ENCODE measurements at places on chromosomes 12 and 14.

DNA sequence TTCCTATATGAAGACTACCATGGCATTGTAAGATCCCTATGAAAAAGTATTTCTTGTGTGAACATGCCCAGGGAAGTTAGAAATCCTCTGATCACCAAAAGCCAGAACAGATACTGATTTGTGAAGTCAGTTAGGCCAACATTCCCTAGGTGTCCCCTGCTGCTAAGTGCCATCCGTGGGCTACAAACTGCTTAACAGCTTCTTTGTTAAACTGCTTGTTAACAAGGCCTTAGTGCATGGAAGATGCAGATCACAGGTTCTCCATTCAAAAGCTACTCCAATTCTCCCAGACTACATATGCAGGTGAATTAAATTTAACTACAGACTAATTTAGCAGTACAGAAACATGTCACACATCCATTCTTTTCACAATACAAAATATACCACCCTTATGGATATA, 108.2 kb downstream of the PRICKLE1 start:
- DNase-seq = no peak

- DNase-seq = no peak
Measured at GRCh38 chr12:57237932-57238853, 8.7 kb downstream of the SHMT2 start.

DNA sequence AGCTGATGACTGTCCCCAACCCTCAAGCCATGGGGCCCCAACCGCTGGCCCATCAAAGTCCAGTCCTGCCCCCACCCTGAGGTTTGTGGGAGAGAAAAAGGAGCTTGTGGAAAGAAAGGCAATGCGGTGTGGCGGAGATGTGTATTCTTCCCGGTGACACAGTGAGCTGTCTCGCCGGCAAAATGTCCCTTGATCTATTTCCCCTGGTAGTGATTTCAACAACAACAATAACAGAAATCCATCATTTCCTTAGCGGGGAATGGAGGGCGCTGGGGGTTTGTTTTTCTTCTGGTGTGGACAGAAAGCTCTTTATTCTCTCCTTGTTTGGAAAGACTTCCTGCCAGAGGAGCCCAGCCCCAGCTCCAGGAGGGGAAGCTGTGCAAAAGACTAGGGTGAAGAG, 93.7 kb upstream of the LHX5 start:
- no peak for DNase-seq

- DNase-seq = no peak
Measured at GRCh38 chr12:32331133-32331532, 68.2 kb upstream of the FGD4 start.

GRCh38 chr14:33631021-33631420, 319.9 kb downstream of the EGLN3 start:
- no peak for DNase-seq

GRCh38 chr12:64625243-64626077, 15.2 kb downstream of the RASSF3 start:
- no peak for DNase-seq

DNA sequence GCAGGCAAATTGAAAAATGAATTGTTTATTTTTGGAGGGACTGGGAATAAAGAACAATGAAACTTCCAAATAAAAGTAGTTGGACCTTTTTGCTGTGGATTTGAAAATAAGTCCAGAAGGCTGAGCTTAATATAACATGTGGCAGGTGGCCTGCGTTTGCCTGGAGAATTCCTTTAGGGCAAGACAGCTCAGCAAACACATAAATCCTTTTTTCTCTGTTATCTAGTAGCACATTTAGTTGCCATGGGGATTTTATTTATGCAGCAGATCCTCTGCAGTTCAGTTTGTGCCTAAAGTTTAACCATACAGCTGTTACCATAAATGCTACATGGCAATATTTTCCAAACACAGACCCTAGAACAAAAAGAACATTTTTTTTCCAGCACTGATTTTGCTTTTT, 180.0 kb downstream of the NPAS3 start:
- DNase-seq = no peak

- no peak for DNase-seq
Measured at GRCh38 chr14:74866708-74867389, 9.1 kb downstream of the PROX2 start.

GRCh38 chr12:30925607-30926242, 823 bp upstream of the TSPAN11 start:
- no peak for DNase-seq

GRCh38 chr14:69674546-69675244, 63.3 kb downstream of the SUSD6 start:
- DNase-seq = no peak

- no peak for DNase-seq
Measured at GRCh38 chr14:93747560-93747959, 40.7 kb downstream of the PRIMA1 start.

DNA sequence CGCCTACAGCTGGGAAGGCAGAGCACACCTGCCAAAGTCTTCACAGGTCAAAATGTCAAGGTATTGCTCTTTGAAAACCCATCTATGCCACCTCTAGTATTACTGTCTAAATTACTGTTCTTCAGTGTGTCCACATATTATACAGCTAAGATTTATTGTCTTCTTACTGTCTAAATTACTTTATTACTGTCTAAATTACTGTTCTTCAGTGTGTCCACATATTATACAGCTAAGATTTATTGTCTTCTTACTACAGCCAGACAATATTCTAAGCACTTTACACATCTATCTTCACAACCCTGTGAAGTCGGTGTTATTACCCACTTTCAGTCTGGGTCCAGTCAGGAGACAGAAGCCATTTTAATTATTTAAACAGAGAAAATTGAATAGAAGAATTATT, 173.9 kb downstream of the MYRFL start:
- DNase-seq = no peak

DNA sequence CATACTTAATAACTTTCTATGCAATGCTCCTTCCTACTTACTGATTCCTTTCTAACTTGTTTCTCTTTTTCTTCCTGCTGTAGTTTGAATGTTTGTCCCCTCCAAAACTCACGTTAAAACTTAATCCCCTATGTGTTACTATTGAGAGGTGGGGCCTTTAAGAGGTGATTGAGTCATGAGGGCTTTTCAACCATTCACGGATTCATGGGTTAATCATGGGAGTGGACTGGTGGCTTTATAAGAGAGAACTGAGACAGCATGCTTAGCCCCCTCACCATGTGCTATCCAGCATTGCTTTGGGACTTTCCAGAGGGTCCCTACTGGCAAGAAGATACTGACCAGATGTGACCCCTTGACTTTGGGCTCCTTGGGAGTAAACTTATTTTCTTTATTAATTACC, 66.0 kb upstream of the TRIM9 start:
- no peak for DNase-seq

DNA sequence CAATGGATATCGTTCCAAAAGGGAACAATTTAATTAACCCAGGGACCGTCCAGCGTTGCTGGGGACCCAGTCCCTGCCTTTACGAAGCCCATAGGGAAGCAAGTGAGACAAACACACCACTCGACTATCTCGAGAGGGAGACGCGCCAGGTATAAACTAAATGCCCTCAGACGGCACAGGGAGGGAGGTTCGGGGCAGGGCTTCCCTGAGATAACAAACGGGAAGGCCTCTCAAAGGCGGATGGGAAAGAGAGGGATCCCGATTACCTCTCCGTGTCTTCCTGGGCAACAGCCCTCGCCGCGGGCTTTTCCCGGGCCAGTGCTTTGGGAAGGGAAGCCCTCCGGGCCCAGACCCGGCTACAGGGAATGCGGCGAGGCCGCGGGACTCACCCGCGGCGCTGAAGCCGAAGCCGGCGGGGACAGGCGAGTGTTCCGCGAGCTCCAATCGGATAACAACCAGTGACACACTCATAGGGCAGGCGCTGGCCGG, 390 bp downstream of the BRAP start:
- DNase-seq = no peak

DNA sequence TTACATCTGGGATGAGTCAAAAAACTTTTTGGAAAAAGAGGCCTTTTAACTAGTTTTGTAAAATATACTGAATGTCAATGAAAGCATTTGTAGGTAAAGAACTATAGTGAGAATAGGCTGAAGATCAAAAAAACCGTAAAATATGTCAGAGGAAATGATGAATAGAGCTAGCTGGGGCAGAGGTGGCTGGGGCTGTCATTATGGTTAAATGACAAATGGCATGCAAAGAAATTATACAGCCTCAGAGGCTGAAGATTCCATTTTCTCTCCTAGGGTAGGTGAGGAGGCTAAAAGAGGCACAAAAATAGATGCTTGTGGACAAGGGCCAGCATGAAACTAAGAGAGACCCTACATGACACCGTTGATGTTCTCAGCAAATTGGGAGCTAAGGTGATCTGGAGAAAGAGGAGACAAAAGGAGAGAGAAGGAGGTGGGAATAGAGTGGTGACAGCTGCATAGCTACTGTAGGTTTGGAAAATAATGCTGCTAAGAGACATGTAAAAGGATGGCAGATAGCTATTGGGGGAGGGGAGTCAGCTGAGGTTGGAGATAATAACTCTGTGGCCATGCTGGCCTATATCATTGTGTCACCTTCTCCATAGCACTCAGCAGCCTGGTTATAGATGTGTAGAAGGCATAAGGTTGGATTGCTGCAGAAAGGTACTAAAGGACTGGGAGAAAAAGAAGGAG, 63.8 kb downstream of the ABCC9 start:
- DNase-seq = no peak

DNA sequence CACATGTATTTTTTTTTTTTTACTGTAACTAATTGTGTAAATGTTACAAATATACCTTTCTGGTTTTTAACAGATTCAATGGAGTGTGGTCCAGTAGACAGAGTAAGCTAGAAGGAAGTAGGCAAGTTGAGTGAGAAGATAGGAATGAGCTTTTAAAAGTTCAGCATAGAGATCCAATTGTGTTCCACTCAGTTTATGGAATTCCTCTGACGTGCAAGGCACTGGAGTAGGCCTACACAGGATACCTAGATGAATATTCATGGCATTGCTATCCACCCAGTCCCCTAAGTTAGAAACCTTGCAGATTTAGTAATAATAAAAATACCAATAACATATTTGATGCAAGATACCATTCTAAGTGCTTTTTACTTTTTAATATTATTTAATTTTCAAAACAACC, 225.6 kb upstream of the ARID2 start:
- DNase-seq = no peak

- no peak for DNase-seq
Measured at GRCh38 chr14:54138024-54138353, 181.4 kb upstream of the BMP4 start.

DNA sequence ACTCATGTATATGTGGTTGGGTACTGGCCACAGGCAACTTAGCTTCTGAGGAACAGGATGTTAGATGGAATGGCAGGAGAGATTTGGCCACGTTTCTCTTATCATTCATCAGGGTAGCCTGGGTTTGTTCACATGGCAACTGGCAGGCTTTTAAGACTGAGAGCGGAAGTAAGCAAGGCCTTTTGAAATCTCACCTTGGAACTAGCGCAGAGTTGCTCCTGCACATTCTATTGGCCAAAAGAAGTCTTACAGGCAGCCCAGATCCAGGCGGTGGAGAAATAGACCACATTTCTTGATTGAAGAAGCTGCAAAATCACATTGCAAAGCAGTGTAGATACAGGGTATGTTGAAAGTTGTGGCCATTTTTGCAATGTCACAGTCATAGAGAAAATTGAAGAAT, 3.7 kb downstream of the CLEC4A start:
- no peak for DNase-seq

- DNase-seq = peak; percentile 80
Measured at GRCh38 chr12:113392988-113393579, 10.6 kb downstream of the SDS start.

DNA sequence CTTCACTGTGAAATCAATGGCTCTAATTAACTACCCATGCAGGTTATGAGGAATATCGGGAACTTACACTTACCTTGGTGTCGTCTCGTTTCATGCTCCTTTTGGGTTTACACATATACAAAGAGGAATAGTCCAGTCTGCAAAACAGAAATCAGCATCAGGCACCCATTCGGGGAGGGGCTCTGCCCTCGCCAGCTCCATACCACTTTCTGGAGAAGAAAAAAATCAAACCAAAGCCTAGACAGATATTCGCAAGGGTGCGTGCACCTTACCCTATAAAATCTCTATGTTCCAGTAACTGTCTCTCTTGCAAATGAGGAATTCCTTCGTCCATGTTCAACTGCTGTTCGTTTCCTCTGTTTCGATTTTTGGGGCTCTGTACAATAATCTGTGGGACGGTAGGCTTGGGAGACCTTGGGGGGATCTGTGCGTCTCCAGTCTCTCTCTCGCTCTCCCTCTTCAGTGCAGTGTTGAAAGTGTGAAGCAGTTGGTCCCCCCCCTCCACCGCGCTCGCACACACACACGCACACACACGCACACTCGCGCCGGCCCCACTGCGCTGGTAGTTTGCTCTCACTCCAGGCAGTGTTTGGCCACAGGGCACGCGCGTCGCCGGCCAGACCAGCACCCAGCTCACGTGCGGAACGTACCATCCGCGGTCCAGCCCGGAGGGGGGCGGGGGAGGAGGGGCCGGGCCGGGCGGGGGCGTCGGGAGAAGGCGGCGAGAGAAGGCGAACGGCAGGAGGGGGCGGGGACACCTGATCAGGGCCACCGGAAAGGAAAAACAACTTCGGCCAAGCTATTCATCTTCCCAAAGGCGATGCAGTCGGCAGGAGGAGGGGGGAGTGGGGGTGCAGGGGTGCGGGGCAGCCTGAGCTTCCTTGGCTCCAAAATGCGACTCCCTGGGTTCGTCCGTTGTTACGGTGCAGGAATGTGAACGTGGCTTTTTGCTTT, at the start of gene BHLHE41:
Gene BHLHE41 (minus strand): TSS at position 592 of the 954 bp plus-strand sequence. CDS start 258 bp downstream, at position 334.
- DNase-seq = no peak

DNA sequence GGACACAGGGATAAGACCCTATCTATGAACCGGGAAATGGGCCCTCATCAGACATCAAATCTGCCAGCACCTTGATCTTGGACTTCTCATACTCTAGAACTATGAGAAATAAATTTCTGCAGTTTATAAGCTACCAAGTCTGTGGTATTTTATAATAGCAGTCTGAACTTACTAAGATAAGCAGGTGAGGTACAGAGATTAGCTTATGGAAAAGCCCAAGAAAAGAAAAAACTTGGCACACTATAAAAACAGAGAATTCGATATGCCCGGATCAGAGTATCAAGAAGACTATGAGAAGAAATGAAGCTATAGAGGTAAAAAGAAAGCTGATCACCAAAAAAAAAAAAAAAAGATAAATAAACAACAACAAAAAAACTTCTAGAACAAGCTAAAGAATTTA, 52.6 kb downstream of the EEA1 start:
- no peak for DNase-seq

DNA sequence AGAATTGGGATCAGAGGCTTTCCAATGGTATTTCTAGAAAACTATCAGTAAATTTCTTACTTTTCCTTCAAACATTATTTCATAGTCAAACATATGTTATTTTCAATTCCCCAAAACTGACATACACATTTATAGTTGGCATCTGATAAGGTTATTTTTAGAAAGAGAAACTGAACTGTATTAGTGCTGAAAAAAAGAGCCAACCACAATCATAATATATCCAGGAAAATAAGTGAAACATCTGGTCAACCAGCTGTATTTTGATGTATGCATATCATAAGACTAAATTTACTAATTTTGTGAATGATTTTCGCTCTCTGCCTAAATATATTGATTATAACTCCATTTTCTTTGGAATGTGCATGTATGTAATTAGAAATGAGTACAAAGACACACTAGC, 554.2 kb downstream of the FLRT2 start:
- no peak for DNase-seq

All from iPS DF 6.9 (cell line).